ENCODE measurements at places on chromosomes 6 and 20.

- no peak for DNase-seq
Measured at GRCh38 chr6:44122801-44123200, 4.5 kb downstream of the MRPL14 start.

GRCh38 chr20:57198132-57199072 lies 68.0 kb downstream of the BMP7 start:
- no peak for DNase-seq

GRCh38 chr6:43075670-43076463 lies at the start of gene PTK7:
Gene PTK7 (plus strand): TSS chr6:43076314. CDS start chr6:43076489, 175 bp downstream.
- DNase-seq = peak; percentile 45

GRCh38 chr20:14860410-14860814 lies 523.0 kb upstream of the FLRT3 start:
- DNase-seq = no peak

- no peak for DNase-seq
Measured at GRCh38 chr6:129954749-129955431, 63.5 kb upstream of the L3MBTL3 start.

GRCh38 chr6:70314296-70314695 lies 11.4 kb upstream of the COL9A1 start:
- DNase-seq = no peak

DNA sequence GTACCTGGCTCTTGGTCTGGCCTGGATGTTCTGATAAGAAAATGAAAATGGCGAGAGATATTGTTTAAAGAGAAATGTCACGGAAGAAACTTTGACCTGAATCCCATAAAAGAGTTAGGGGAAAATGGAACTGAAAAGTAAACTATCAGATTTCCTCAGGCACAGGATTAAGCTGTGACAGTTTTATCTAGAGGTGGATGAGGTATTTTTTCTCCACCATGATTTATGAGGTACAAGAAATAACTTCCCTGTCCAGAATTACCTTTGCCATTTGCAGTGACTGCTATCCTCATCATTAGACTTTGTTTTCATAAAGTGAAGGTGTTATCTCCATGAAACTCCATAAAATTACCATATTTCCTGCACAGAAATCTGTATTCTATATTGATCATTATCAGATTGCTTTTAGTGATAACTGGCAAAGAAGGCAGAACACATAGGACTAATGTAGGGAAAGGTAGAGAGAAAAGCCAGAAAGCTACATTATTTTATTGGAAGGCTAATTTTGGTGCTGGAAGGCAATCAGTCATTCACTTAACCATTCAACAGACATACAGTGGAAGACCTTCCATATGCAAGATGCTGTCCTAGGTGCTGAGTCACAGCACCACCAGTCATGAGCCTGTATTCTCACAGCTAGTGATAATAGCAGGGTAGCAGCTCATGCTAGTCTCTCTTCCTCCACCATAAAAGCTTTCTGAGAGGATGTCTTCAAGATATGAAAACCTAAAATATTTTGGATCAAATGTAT lies 427.3 kb upstream of the CITED2 start:
- DNase-seq = peak; percentile 20

DNA sequence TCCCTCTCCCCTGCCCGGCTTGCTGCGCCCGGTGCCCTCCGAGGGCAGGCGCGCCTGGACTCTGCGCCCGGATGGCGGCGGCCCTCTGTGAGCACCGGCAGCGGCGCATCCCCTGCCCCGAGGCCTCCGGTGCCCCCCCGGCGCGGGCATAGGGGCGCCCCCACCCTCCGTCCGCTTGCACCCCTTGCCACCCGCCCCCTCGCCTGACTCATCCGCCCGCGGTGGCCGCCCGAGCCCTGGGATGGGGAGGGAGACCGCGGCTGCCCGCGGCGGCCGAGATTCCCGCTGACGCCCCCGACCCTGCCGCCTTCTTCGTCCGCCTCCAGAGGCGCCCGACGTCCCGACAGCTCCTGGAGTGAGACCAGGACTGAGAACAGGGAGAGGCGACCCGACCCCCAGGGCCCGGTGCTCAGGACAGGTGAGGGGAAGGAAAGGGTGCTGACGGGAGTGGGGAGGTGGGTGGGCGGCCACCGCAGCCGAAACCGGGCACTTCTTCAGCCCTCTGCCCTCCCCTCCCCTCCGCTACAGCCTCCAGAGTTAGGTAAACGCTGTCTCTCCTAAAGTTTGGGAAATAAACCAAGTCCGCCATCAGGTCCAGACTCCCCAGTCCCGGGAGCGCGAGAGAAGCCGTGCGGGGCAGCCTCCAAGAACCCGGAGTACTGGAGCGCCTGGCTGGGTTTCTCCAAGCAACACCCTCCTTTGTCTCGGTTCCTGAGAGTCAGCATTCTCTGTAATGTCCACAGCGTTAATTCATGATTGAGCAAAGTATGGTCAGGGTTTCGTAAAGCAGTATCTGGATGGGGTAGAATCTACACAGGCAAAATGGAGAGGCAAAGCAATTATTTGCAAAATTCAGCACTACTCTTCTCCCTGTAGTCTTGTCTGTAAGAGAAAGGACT lies 539 bp downstream of the TMEM200A start:
- DNase-seq = peak; percentile 45

- no peak for DNase-seq
Measured at GRCh38 chr6:139376017-139376330, 1.5 kb upstream of the CITED2 start.

- no peak for DNase-seq
Measured at GRCh38 chr20:41046716-41047115, 18.1 kb downstream of the TOP1 start.
